ENCODE measurements at places on chromosomes 3 and 15.

GRCh38 chr15:32851572-32851971, 133.8 kb downstream of the GREM1 start:
- no peak for DNase-seq

DNA sequence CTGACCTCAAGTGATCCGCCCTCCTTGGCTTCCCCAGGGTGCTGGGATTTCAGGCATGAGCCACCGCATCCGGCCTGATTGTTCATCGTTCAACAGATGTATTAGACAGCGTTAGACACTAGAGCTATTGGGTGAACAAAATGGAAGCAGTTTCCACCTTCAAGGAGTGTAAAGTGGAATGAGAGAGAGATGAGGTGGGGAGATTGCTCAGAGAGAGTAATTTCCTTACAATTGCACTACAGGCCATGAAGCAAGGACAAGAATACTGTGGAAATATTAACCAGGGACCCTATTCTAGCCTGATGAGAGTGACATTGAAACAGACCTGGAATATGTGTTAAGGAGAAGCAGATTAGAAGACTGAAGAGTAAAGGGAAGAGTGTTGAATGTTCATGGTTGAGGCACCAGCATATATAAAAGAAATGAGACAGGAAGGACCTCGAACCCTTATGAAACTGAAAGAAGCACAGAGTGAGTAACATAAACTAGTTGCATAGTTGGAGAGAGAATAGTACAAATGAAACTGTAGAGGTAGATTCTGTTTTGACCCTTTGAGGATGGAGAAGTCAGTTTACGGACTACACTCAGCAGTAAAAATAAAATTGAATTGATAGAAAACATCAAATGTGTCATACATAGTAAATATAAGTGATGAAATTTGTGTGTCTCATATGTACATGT, 7.2 kb downstream of the RTF1 start:
- DNase-seq, result no peak

DNA sequence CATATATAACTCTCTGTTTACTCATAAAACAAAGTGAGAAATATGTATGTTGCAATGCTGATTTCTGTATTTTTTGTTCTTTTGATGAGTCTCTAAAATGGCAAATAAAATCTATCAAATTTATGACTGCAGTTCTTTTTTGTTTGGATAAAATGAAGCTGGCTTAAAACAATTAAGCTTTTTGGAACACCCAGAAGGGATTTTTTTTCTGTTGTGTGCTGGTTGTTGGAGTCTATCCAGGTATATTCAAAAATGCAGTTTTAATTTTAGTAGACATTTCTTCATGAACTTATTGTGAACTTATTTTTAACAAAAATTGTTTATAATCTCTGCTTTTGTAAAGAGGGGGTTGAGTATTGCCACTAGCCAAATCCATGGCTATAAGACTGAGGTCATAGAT, 405.5 kb downstream of the RAP2B start:
- no peak for DNase-seq

- no peak for DNase-seq
Measured at GRCh38 chr3:19439944-19440343, 291.6 kb downstream of the KCNH8 start.

- no peak for DNase-seq
Measured at GRCh38 chr3:127762787-127763105, 59.6 kb downstream of the MGLL start.

All from activated gamma-delta T cell treated with Interleukin-2 at 50 U/mL for 16 hours (primary cell).